ENCODE measurements at places on chromosomes 3 and 15.
A peak's percentile ranks its signal among the peaks of the same experiment; 100 is the strongest.

GRCh38 chr3:151318991-151319390 lies 2.4 kb upstream of the GPR87 start:
- DNase-seq: no peak

DNA sequence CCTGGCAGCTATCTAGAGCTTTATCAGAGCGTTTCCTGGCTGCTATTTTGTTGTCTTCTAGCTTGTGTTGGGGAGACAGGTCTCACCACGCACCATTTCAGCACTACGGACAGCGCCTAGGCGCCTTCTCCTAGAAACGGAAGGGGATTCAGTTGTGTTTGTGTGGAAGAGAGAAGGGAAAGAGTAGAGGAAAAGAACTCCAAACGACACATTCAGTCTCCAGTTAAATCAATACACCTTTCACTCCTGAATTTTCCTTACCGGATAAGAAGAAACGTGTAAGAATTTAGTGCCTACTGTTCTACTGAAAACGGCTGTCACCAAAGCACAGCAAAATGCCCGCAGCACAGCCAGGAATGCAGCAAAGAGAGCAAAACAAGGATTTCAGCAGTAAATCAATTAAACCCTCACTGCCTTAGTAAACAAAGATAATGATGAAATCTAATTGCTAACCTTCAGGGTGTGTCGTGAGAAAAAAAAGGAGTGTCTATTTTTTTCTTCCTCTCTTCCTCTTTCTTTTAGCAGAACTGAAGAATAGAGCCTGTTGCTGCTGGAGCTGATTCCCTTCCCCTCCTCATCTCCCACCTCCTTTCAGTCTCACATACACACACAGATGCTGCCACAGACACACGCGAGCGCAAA lies 412 bp upstream of the CTXN2 start:
- DNase-seq: no peak

DNA sequence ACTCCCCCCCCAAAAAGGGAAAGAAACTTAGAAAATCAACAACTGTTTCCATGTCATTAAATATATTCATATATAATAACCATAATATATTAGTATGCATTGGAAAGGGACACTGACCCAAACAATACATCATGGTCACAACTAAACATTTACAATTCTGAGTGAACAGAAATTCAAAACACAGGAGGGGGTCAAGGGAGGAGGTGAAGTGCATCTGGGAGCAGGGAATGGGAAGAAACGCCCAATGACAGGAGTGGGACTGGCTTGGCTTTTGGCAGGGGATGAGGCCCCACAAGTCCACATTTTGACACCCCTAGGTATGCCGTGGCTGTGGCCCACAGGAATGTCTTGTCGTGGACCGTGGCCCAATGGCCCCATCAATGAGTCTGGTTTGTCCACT lies 41.1 kb downstream of the FGD5 start:
- no peak for DNase-seq

GRCh38 chr15:68199340-68199739 lies 5.8 kb downstream of the CALML4 start:
- no peak for DNase-seq

GRCh38 chr3:31307131-31307785 lies 225.5 kb upstream of the STT3B start:
- no peak for DNase-seq

DNA sequence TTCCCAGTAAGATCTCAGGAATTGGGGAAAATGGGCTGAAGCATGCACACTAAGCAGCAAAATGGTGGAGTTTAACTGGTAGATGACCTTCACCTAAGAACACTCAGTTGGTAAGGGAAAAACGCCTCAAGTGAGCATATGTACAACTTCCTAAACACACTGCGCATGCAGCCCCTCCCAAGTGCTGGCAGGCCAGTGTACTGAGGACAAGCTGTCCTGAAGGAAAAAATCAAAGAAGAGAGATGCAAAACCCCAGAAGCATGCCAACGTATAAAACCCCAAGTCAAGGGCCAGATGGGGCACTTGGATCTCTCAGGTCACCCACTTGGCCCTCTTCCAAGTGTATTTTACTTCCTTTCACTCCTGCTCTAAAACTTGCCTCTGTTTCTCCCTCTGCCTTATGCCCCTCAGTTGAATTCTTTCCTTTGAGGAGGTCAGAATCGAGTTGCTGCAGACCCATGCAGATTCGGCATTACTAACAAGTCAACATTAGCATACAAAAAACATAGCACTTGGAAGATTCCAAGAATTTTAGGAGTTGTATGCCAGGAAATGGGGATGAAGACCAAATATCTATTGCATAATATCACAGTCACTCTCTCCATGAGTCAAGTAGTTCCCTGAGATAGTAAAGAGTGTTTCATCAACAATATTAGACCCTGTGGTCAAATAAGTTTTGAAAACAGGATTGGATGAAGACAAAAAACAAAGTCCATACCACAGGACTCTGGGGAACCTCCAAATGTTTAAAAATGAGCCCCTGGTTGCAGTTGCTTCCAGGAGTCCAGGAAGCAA lies 10.8 kb upstream of the FYCO1 start:
- DNase-seq: no peak

GRCh38 chr3:30124435-30125370 lies 481.7 kb upstream of the TGFBR2 start:
- DNase-seq: no peak

DNA sequence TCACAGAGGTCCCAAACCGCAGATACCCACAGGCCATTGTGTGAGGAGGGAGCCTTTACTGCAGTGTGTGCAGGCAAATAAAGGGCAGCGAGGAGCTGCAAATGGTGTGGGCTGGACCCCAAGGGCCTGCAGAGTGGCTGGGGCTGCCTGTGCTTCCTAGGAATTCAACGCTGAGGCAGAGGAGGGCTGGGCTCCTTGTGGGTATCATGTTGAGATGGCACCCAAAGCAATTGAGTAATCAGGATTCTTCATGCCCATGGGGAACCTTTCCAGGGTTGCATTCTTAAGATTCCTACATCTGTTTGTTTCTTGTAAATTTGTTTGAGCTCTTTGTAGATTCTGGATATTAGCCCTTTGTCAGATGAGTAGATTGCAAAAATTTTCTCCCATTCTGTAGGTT lies 85.4 kb upstream of the LIPC start:
- no peak for DNase-seq

DNA sequence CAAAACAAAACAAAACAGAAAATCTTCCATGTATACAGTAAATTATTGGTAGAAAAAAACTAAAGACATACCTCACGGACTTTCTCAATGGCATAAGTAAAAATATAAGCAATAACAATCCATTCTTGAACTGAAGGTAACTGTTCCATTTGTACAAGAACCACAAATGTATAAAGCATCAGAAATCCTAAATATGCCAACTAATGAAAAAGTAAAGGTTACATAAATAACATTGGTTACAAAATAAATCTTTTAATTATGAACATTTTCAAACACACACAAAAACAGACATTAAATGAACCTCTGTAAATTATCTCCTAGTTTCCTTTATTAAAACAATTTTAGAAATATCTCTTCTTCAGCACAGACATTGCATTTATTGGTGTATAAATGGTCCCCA lies 60.7 kb upstream of the USP50 start:
- no peak for DNase-seq

GRCh38 chr3:151305060-151305774 lies 11.4 kb downstream of the GPR87 start:
- no peak for DNase-seq

DNA sequence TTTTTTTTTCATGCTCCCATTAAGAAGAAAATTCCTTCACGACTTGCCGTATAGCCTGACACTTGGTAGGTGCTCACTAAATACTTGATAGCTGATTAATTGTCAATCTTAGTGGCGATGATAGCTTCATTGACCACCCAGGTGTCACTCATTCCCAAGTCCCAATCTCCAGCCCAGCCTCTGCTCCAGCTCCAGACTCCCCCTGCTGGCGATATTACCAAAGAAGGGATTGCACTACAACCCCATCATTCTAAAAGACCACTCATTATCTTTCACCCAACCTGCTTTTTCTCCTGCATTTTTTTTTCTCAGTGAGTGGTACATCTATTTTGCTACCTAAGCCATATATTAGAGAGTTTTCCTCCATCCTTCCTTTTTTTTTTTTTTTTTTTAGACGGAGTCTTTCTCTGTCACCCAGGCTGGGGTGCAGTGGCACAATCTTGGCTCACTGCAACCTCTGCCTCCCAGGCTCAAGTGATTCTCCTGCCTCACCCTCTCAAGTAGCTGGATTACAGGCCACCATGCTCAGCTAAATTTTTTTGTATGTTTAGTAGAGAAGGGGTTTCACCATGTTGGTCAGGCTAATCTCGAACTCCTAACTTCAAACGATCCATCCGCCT lies 19.5 kb upstream of the COMMD2 start:
- DNase-seq: no peak

DNA sequence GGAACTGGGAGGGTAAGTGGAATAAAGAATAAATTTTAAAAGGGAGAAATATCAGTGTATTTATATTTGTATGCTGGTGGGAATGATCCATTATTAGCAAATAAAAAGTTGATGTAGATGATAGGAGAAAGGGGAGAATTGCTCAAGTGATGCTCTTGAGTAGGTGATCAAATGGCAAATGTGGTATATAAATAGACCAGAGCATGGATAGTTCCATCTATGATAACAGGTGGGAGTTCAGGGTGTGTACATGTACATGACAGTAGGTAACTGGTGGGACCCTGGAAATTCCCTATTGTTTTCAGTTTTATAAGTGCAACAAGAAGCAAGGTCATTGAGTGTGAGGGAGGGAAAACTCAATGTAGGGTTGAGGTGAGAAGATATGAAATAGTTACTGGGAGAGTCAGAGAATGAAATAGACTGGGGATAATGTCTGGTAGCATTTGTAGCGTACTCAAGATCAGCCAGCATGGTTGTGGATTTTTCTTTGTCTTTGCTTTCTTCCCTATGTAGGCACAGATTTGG lies 31.3 kb upstream of the EBLN2 start:
- DNase-seq: no peak

- no peak for DNase-seq
Observed at GRCh38 chr3:155790272-155790925, 15.7 kb downstream of the C3orf33 start.

- no peak for DNase-seq
Observed at GRCh38 chr15:43241100-43241499, 20.3 kb upstream of the EPB42 start.

DNA sequence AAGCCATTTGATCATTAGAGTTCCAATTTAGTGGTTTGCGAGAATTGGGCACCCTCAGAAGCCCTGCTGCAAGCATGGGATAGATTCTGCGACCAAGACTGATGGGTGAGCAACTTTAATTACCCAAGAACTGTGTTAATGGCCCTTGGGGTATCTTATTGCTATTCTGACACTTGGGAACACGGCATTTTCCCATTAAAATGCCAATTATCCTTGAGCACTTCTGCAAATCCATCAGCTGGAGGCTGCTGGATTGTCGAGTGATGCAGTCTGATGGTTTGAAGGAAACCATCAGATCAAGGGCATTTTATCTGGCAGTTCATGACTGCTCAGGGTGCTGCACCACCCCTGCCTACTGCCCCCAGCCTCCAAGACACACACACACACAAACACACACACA lies 183.6 kb upstream of the PROK2 start:
- no peak for DNase-seq

GRCh38 chr15:85027033-85027380 lies 45.4 kb downstream of the PDE8A start:
- DNase-seq: no peak

GRCh38 chr15:70512772-70513362 lies 250.5 kb downstream of the UACA start:
- peak; percentile 51 for DNase-seq

- no peak for DNase-seq
Observed at GRCh38 chr3:140007911-140008869, 73.2 kb downstream of the CLSTN2 start.

DNA sequence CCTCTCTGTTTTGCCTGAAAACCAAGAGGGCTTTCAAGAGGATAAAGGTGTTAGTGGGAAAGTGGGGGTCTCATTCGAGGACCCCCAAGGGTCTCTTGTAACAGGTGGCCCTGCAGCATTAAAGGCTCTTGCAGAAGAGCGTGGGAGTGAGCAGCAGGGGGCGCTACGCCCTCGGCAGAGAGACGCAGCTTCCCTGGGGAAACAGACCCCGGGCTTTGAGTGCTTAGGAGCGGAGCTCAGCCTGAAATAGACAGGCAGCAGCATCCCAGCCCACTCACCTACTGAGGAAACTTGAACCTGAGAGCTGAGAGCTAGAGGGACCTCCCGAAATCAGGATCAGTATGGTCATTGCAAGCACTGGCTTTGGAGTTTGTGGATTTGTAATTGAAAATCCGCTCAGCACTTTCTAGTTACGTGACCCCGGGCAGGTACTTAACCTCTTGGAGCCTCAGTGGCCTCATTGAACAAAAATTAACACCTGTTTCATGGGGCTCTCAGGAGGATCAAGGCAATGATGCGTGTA lies 25.7 kb downstream of the RPLP1 start:
- DNase-seq: peak; percentile 28

DNA sequence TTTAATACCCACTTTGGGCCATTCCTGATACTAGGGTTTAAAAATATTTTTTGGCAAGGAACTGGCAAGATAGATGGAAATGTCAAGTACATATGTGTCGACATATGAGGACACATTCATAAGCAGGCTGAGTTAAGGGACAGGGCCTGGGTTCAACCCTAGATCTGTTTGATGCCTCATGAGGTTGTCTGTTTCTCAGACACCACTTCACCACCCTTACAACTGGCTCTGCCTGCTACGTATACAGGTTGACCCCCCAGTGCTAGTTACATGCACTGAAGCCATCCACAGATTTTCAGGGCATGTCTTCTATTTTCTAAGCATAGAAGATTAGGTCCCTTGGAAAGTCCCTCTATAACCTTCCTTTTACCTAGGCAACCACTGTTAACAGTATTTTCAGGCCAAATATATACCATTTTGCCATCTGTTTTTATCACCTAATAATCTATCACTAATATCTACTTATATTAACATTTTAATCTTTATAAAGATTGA lies 296.7 kb downstream of the PLCL2 start:
- DNase-seq: no peak

DNA sequence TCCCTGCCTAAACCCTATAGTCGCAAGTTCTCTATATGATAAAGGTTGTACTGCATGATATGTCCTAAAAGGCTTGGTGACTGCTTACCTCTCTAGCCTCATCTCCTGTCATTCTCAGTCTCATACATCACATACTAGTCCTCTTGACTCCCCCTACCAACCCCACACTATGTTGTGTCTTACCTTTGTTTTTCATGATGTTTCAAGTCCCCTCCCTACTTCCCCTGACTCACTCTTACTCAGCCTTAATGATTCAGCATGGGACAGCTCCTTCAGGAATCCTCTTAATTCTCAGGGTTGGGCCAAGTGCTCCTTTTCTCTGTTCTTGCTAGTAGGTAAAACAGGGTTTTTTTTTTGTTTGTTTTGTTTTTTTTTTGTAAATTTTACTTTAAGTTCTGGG lies 49.6 kb downstream of the SLMAP start:
- no peak for DNase-seq
